ENCODE measurements at places on chromosomes 3 and 15.

GRCh38 chr3:62875558-62876002 lies 364 bp upstream of the CADPS start:
- DNase-seq: no peak

DNA sequence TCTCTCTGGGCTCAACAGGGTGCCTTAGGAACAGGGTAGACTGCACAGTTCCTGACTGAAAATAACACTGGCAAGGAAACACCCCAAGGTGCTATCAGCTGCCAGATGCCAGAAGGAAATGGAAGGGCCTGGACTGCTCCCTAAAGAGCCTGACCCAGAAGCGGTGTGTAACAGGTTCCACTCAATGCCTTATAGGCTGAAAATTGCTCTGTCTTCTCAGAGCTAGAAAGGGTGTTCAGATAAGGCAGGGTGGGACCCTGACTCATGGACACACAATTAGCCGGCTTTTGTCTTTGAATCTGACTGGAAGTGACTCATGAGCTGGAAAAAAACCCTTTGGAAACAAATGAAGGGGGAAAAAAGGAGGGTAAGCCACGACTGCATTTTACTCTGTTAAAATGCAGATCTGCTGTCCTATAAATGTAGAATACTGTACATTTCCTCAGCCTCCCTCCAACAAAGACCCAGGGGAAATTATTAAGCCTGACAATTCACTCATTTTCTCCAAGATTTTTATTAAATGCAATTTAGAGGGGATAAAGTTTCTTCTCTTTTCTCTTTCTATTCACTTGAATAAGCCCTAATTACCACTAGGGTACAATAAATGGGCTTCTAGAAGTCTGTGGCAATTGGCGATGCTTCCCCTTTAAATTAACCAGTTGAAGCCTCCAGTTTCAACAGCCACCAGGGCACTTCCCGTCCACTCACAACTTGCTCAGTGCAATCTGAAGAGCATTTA lies 160.2 kb upstream of the TBL1XR1 start:
- DNase-seq: no peak

GRCh38 chr15:73273181-73274002 lies 95.4 kb downstream of the HCN4 start:
- peak; percentile 70 for DNase-seq

- no peak for DNase-seq
Observed at GRCh38 chr3:185981621-185982020, 43.8 kb upstream of the TRA2B start.

DNA sequence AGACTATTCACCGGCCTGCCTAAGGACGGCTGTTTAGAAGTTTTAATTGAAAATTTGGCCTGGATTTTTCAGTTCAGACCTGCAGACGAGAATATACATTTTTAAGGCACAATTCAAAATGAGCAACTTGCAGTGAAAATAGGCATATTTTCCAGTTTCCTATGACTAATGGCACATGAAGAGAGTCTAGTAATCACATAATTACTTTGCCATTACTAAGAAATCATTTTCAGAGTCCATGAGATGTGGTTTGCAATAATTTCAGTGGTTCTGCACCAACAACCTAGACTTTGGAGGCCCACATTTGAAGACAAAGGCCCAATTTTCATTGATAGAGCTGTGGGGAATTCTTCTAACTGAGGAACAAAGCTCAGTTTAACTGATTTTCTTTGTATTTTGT lies 205.3 kb downstream of the SOX2 start:
- no peak for DNase-seq

DNA sequence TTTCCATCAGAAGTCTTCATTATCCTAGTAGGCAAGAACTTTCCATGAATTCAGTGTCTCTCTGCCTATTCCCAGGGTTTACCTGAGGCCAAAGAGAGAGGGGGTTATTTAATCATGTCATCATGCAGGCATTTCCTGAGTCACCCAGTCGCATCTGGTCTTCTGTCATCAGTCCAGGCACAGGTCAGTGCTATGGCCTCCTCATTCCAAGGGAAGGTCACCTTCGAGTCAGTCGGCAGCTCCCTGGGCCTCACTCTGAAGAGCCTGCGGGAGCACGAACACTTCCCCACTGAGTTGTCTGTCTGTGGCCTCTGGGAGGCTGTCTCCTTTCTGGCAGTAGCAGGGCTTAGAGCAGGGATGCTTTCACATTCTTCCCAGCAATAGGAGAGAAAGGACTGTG lies 26.2 kb upstream of the LRTM1 start:
- DNase-seq: no peak

- DNase-seq: no peak
Observed at GRCh38 chr15:95932676-95933075, 397.8 kb upstream of the NR2F2 start.

GRCh38 chr3:32951410-32951811 lies at the start of gene CCR4:
Gene CCR4, plus strand, starts transcription at chr3:32951644. Its CDS starts 1,779 bp downstream, at chr3:32953423.
- DNase-seq: peak; percentile 89

DNA sequence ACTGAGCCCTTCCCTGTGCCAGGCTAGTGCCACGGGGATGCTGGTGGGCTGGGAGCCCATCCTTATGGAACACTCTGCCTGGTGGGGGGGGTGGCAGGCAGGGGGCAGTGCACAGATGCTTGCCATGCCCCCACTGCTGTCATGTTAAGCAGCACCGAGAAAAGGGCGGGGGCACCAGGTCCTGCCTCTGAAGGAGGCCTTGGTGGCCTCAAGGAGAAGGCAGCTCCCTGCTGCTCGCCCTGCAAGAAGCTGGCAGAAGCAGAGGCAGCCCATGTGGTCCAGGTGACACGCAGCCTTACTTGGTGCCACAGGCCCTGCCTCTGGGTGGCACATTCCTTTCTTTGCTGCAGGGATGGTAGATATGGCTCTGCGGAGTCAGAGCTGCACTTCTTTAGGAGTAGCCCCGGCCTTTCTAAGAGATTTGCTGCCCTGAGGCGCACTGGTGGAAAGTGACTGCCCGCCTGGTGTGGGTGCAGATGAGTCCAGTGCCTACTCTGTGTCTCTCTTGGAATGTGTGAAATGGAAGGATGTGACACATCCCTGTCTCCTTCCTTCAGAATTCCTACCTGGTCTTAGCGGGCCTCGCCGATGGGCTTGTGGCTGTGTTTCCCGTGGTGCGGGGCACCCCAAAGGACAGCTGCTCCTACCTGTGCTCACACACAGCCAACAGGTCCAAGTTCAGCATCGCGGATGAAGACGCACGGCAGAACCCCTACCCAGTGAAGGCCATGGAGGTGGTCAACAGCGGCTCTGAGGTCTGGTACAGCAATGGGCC lies 145.8 kb downstream of the LRRK1 start:
- DNase-seq: peak; percentile 39

- DNase-seq: no peak
Observed at GRCh38 chr3:45518376-45519135, 76.0 kb upstream of the LIMD1 start.

- no peak for DNase-seq
Observed at GRCh38 chr3:143222981-143223380, 103.4 kb downstream of the CHST2 start.

GRCh38 chr3:13504161-13504831 lies 24.2 kb downstream of the HDAC11 start:
- no peak for DNase-seq

GRCh38 chr3:12884790-12885582 lies 43.6 kb upstream of the RPL32 start:
- DNase-seq: no peak

DNA sequence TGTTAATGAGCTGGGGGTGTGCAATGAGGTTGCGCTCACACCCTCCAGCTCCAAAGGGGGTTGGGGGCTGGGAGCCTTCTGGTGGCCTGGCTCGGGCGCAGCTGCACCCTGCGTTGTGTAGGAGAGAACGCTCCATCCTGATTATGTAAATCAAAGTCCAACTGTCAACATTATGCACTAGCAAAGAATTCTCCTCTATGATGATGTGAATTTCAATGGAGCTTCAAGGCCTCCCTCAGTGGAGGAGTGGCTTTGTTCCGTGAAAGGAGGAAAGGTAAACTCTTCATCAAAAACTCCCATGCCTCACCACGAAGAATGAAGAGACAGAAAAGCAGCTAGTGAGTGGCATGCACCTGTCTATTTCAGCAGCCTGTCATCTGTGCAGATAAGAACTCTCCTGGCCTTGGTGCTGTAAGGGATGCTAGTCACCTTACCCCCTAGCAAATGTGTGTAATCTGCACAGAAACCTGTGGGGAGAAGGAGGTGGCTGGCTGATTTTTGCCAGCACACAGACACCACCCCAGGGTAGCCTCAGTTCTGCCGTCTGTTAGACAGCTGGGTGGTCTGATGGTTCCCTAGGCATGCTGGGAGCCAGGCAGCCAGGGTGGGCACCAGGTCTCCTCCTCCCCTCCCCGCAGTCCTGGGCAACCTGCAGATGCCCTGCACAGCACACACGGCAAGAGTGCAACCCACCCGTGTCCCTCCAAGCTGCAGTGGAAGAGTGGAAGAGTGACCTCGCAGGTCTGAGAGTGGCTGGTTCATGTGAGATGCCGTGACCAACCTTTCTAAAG lies 47.0 kb upstream of the TRPM1 start:
- DNase-seq: no peak

DNA sequence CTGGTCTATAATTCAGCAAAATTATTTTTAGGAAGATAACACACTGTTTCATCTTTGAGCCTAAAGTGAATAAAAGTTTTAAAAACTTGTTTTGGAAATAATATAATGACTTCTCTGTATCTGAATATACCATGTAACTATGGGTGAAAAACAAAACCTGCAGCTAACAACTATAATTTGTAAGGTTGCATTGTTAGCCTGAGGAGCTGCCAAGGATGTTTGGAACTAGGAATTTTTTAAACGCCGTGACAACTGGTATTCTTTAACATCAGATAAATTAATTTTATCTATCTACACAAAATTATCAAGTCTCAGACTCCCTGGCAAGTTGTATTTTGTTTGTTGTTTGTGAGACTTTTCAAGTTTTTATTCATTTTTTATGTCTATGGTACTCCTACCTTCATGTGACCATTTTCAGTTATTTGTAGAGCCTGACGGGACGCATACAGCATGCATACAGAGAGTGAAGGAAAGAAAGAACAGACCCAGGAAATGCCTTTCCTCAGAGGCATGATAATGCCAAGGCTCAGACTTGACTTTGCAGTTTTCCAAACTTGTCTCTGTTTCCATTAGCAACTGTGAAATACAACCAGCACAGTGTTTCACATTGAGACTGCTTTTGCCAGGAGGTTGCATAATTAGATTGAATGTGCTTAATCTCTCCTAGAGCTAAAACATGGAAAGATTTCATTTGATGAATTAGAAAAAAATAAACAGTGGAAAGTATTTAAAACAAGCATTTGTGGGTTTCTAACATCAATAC lies 60.8 kb upstream of the ARHGEF26 start:
- no peak for DNase-seq

- no peak for DNase-seq
Observed at GRCh38 chr3:11091088-11091590, 63.2 kb upstream of the HRH1 start.

- no peak for DNase-seq
Observed at GRCh38 chr3:150741497-150742140, 21.4 kb downstream of the SIAH2 start.

DNA sequence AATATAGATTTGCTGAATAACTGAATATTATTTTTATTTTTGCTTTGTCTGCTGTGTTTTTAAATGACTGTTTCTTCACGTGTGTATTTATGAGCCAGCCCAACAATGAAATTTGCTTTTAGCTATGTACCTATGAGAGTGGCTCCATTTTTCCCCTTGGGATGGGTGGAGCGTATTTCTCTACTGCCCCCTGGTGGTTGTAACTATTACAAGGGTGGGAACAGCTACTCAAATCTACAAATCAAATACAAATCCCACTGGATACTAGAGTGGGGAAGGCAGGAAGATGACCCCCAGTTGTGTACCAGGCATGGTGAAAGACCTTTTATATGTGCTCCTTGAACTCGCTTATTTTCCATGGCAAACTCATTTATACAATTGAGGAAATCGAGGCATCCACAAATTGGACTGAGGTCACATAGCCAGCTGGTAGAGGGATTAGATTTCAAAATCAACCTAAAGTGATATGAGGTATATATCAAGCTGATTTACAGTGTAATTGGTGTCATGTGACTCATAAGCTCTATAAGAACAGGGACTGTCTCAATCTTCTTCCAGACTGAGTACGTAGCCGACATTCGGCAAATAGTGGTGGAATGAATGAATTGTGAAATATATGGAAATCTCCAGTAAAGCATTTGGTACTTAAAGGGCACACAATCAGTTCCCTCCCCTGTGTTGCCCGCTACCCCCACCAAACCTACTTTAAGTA lies 69.5 kb upstream of the VEPH1 start:
- no peak for DNase-seq

GRCh38 chr15:56320861-56321260 lies 44.4 kb upstream of the TEX9 start:
- DNase-seq: no peak

GRCh38 chr3:72273615-72274014 lies 488.7 kb upstream of the PROK2 start:
- no peak for DNase-seq

DNA sequence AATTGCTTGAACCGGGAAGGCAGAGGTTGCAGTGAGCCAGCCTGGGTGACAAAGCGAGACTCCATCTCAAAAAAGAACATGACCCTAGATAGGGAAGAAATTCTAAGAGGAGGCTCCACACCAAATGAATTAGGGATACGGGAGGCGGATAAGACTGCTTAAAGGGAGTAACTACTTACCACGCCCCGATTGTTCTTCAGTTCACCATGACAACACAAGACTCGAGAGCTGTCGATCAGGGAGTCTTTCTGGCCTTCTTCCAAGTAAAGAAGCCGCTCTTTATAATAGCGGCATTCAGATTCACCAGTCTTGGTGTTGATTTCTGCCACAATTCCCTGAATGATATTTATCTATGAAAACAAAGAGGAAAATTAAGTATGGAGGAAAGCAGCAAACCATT lies 53.9 kb upstream of the TASOR start:
- DNase-seq: no peak

DNA sequence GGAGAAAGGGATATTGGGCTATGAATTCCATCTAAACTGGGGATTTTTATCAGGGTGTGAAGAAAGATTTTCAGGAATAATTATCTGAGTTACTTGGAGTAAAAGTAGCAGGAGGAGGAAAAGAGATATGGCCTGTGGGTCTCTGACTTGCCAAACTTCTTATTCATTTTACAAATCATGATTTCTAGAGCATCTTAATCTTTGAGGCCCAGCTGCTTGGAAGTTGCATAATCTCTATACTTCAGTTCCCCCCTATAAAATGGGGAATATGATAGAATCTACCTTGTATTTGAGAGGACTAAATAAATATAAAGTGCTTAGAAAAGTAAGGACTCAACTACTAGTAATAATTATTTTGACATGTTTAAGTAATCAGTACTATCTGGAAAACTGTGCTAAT lies 11.0 kb upstream of the GABPB1 start:
- DNase-seq: no peak

All from activated effector memory CD4-positive, alpha-beta T cell treated with anti-CD3 and anti-CD28 coated beads, Interleukin-2, amount 50 U/mL, for 16 hours (primary cell).